ENCODE measurements at places on chromosomes 6 and 20. TPM values are rescaled to one million over a fixed set of nuclear protein-coding genes. Genes with fewer than 3 reads are reported as not detected.

ABCC10 gene
- total RNA-seq: 29.1 TPM

PTPN1 gene
- total RNA-seq: 80.4 TPM

EYS gene
- total RNA-seq: 0.13 TPM

TFAP2A gene
- 0.40 TPM for total RNA-seq

SMLR1 gene
- total RNA-seq: 0.07 TPM

TMEM14A gene
- 7.4 TPM for total RNA-seq

MLN gene
- total RNA-seq: not detected

ADTRP gene
- total RNA-seq: 11.7 TPM

LY86 gene
- total RNA-seq: not detected

OR2J3 gene
- total RNA-seq: not detected

PCSK2 gene
- total RNA-seq: 0.07 TPM

DNA sequence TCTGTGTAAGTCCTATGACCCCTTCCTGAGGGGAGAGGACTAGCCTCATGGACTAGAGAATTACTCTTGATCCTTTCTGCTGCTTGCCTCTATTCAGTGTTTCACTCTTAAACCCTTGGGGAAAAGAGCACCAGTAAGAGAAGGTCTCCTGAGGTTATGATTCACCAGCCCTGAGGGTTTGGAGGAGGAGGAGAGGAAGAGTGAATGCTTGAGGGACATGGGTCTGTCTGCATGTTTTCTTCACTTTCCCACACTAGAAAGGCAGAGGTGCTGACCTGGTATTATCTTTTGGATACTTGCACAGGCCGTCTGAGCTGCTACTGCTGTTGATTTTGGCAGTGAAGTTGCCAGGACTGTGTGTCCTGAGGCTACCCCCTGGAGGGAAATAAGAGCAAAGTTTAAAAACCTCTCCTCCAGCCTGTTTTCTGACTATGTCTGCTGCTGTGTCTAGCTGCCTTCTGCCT is 78.3 kb downstream of the CD109 start:
- H3K4me1 ChIP-seq: no peaks in the 10 kb centered on the region
- no peak overlapping the region for H3K4me3 ChIP-seq
- no peak for DNase-seq
- no peak overlapping the region for H3K27ac ChIP-seq

DNA sequence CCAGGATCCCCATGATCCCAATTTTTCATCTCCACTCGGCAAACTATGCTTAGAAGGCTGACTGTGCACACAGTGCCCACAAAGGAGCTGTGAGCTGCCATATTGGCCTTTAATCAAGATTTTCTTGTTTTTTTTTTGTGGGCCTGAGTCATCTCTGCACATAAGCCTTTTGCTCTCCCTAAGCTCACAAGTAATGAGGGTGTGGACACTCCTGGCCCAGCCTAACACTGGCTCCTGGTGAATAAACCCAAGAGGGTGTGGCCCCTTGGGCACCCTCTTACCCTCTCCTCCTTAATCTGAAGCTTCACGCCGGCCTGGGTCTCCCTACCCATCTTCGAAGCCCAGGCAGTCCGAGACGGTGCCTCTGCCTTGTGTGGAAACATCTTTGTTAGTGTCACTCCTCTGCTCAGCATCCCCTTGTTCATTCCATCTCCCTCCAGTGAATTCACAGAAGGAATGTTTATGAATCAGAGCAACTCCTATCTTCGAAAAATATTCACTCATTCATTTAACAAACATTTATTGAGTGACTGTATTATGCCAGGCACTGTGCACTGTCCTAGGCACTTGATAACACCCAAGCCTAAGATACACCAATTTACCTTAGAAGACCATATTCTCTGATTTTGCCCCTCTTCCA is 22.2 kb upstream of the MRPS10 start:
- H3K27me3 ChIP-seq: peaks cover 10% of the 10 kb centered on the region
- peaks cover 4% of the 10 kb centered on the region for H3K4me1 ChIP-seq
- DNase-seq: no peak
- H3K36me3 ChIP-seq: no peaks in the 10 kb centered on the region
- no peak overlapping the region for H3K27ac ChIP-seq
- no peak overlapping the region for H3K4me3 ChIP-seq

DNA sequence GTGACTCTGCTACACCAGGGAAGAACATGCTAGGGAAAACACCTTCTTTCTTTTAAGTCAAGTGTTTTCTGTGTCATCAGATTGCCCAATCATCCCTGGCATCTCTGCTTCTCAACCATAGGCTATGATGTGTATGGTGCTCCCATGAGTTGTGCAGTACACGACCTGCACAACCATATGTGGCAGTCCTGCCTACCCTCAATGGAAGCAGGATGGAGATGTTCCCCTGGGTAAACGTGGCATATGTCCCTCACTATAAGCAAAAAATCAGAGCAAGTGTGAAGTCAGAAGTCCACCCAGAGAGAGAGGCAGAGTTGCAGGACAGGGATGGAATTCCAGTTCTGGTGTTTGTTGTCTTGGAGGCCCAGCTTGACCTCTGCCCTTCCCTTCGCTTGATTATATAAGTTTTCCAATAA is 10.3 kb upstream of the SNHG17 start:
- H3K27ac ChIP-seq: no peak overlapping the region
- DNase-seq: no peak
- H3K27me3 ChIP-seq: no peaks in the 10 kb centered on the region
- H3K4me1 ChIP-seq: peaks cover 20% of the 10 kb centered on the region
- H3K4me3 ChIP-seq: no peak overlapping the region

- peak; percentile 10 for DNase-seq
- H3K27ac ChIP-seq: no peak overlapping the region
- H3K4me1 ChIP-seq: no peaks in the 10 kb centered on the region
- H3K36me3 ChIP-seq: peaks cover 4% of the 10 kb centered on the region
Measured at GRCh38 chr20:48737434-48738093, 90.2 kb downstream of the PREX1 start.

- no peaks in the 10 kb centered on the region for H3K36me3 ChIP-seq
- no peak overlapping the region for H3K27ac ChIP-seq
- H3K4me3 ChIP-seq: no peak overlapping the region
- H3K4me1 ChIP-seq: no peaks in the 10 kb centered on the region
Measured at GRCh38 chr20:58048096-58048702, 180.3 kb downstream of the ANKRD60 start.

DNA sequence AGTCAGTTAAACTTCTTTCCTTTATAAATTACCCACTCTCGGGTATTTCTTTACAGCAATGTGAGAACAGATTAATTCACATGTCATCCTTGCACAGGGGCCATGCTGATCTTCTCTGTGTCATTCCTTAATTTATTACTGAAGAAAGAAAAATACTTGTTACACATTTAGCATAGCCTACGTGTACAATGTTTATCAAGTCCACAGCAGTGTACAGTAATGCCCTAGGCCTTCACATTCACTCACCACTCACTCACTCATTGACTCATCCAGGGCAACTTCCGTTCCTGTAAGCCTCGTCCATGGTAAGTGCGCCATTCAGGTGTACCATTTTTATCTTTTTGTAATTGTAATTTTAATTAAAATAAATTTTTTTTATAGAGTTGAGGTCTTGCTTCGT is 73.6 kb downstream of the RSPH3 start:
- no peak overlapping the region for H3K27ac ChIP-seq
- no peaks in the 10 kb centered on the region for H3K27me3 ChIP-seq
- peaks cover 12% of the 10 kb centered on the region for H3K4me1 ChIP-seq
- DNase-seq: no peak
- no peaks in the 10 kb centered on the region for H3K36me3 ChIP-seq
- H3K4me3 ChIP-seq: no peak overlapping the region

- H3K4me1 ChIP-seq: no peaks in the 10 kb centered on the region
- peaks cover 7% of the 10 kb centered on the region for H3K27me3 ChIP-seq
- DNase-seq: no peak
- H3K4me3 ChIP-seq: no peak overlapping the region
- H3K27ac ChIP-seq: no peak overlapping the region
Measured at GRCh38 chr20:44693627-44694026, 21.5 kb upstream of the CCN5 start.

GRCh38 chr6:152472325-152472724 is 164.8 kb downstream of the SYNE1 start:
- H3K4me1 ChIP-seq: no peaks in the 10 kb centered on the region
- H3K4me3 ChIP-seq: no peak overlapping the region
- no peak overlapping the region for H3K27ac ChIP-seq
- no peaks in the 10 kb centered on the region for H3K27me3 ChIP-seq
- no peak for DNase-seq

DNA sequence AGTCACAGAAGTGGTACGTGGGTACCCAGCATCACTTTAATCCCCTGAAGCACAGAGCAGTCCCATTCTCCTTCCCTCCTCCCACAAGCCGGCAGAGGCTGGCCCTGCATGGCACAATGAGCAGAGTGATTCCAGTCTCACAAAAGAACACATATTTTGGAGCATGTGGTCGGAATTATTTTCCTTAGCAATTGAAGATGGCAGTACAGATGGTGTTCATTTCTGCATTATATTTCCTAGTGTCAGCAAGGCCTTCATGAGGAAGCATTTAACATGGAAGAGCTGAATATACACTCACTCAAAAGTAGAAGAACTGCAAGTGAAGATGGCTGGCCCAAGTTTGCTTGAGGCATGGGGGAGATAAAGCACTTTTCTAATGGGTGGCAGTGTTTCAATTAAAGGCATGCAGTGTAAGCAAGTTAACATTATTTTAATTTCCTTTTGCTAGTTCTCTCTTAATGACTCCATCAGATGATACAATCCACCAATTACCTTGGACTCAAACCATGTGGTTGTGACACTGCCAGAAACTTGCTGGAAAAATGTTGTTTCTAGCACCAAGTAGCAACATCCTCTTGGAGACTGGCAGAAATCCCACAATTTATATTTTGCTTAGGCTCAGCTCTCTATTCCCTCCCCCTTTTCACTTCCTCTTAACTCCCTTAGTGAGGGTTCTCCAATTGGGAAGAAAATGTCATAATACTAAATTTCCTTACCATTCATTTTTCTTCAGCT is 74.4 kb downstream of the ARHGAP18 start:
- H3K4me3 ChIP-seq: no peak overlapping the region
- H3K27me3 ChIP-seq: no peaks in the 10 kb centered on the region
- H3K27ac ChIP-seq: no peak overlapping the region
- no peak for DNase-seq

DNA sequence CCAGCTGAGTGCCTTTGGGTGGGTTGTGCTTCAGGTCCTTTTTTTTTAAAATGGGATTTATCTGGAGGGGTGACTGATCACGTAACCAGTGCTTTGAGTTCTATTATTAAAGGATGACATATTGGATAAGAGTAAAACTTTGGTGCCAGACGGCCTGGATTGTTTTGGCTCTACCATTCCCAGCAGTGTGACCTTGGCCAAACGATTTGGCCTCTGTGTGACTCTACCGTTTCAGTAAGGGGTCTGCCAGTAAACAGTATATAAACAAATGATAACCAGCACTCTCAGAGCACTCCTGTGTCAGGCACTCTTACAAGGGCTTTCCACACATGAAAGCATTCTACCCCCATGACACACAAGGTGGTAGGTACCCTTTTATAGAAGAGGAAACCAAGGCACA is 8.7 kb downstream of the SCRT2 start:
- DNase-seq: no peak
- peaks cover 30% of the 10 kb centered on the region for H3K4me1 ChIP-seq
- H3K36me3 ChIP-seq: no peaks in the 10 kb centered on the region

- H3K4me3 ChIP-seq: no peak overlapping the region
- no peak for DNase-seq
- H3K4me1 ChIP-seq: no peaks in the 10 kb centered on the region
Measured at GRCh38 chr20:4465855-4466545, 255.7 kb upstream of the PRND start.

- no peaks in the 10 kb centered on the region for H3K36me3 ChIP-seq
- H3K27ac ChIP-seq: no peak overlapping the region
- DNase-seq: peak; percentile 57
- H3K4me1 ChIP-seq: no peaks in the 10 kb centered on the region
Measured at GRCh38 chr20:46324960-46325703, 16.8 kb upstream of the CDH22 start.

- H3K4me3 ChIP-seq: no peak overlapping the region
- H3K4me1 ChIP-seq: no peaks in the 10 kb centered on the region
- peaks cover 88% of the 10 kb centered on the region for H3K36me3 ChIP-seq
- no peak for DNase-seq
- no peaks in the 10 kb centered on the region for H3K27me3 ChIP-seq
- no peak overlapping the region for H3K27ac ChIP-seq
Measured at GRCh38 chr6:160057080-160057479, 64.5 kb upstream of the SLC22A1 start.

DNA sequence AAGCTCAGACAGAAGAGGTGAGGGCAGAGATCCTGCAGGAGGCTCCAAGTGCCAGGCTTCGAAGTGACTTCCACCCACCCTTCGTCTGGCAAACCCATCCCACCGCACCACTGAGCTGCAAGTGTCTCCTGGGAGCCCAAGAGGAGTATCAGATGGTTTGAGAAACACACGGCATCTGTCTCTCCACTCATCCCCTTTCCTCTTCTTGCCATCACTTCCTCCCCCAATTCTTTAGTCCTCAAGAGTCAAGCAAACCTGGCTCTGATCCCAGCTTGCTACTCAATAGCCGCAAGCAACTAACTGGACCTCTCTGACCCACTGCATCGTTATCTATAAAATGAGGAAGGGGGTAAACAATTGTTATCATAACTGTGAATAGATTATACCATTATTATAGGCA is 142.1 kb downstream of the BMP7 start:
- H3K4me3 ChIP-seq: no peak overlapping the region
- DNase-seq: no peak
- no peaks in the 10 kb centered on the region for H3K4me1 ChIP-seq
- H3K27ac ChIP-seq: no peak overlapping the region
- H3K36me3 ChIP-seq: no peaks in the 10 kb centered on the region
- peaks cover 23% of the 10 kb centered on the region for H3K27me3 ChIP-seq

DNA sequence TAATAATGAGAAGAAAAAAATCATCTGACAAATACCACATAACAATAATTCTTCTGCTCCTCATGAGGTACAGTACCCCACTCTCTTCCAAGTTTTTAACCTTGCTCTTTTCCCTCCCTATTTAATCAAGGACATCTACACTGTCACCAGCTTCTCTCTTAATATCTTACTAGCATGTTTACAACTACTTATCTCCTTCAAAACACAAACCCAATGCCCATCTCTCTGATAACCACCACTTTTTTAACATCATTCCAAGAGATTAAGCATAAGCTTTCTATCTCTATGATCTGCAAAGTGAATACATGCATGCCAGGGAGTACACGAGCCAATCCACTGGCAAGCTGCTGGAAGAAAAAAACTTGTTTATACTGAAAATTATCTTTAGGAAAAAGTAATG is 10.3 kb downstream of the CEP85L start:
- no peaks in the 10 kb centered on the region for H3K27me3 ChIP-seq
- peaks cover 6% of the 10 kb centered on the region for H3K4me1 ChIP-seq
- no peak for DNase-seq
- no peaks in the 10 kb centered on the region for H3K36me3 ChIP-seq
- H3K27ac ChIP-seq: no peak overlapping the region

DNA sequence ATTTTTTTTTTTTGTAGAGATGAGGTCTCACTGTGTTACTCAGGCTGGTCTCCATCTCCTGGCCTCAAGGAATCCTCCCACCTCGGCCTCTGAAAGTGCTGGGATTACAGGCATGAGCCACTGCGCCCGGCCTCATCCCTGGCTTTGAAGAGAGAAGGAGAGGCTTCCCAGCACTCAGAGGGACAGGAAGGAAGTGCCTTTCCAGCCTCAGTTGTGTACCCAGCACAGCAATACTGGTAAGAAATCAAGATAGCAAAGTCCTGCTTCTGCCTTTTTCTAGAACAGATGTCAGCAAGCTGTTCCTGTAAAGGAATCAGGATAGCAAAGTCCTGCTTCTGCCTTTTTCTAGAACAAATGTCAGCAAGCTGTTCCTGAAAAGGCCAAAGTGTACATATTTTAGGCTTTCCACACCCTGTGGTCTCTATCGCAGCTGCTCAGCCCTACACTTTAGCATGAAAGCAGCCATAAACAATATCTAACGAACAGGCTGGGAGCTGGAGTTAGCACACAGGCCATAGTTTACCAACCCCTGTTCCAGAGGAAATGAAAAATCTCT is 6.3 kb upstream of the PLTP start:
- DNase-seq: no peak
- H3K27me3 ChIP-seq: no peaks in the 10 kb centered on the region
- no peak overlapping the region for H3K4me3 ChIP-seq
- H3K27ac ChIP-seq: no peak overlapping the region

Measured in K562 (cell line).